Upper lobe of right lung (tissue), 1 donor: ENCODE measurements at places on chromosomes 16 and 17.

DNA sequence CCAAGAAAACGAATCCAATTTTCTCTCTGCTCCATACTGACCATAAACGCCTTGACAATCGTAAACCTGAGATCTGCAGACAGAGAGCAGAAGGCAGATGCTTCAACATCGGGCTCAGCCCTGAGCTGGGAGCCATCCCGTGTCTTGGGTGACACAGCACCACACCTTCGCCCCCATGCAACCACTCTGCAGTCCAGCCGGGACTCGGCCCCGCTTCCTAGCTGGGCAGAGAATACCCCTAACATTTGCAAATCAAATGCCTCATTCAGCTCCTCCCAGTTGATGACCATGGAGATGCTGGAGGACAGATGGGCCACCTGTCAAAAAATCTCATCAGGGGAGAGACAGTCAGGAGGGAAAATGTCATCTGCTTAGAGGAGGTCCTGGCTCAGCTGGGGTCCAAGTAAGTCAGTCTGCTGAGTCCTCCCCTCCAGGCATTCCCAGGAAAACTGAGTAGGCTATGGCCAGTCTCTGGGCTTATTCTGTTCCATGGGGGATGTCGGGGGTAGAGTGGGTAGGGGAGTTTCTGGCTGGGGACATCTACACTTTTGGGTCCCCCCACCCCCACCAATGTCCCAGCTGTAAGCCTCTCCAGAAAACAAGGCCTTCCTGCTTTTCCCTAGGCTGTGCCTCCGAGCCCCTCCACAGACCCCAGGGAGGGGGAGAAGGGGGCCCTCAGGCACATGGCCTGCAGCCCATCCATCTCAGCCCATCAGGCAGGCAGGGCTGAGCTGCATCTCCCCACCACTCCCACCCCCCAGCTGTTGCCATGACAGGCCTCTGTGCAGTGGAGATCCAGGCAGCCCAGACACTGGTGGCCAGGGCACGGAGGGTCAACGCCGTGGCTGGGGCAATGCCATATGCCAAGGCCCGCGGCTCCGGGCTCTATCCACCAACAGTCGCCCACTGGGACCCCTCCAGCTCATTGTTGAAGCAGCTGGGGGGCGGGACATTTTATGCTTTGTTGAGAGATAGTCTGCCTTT, 158.6 kb downstream of the AXIN2 start:
- no peaks in the 10 kb centered on the region for H3K27me3 ChIP-seq
- no peaks in the 10 kb centered on the region for H3K4me1 ChIP-seq
- no peak overlapping the region for H3K4me3 ChIP-seq
- no peak for DNase-seq
- no peak overlapping the region for H3K27ac ChIP-seq

DNA sequence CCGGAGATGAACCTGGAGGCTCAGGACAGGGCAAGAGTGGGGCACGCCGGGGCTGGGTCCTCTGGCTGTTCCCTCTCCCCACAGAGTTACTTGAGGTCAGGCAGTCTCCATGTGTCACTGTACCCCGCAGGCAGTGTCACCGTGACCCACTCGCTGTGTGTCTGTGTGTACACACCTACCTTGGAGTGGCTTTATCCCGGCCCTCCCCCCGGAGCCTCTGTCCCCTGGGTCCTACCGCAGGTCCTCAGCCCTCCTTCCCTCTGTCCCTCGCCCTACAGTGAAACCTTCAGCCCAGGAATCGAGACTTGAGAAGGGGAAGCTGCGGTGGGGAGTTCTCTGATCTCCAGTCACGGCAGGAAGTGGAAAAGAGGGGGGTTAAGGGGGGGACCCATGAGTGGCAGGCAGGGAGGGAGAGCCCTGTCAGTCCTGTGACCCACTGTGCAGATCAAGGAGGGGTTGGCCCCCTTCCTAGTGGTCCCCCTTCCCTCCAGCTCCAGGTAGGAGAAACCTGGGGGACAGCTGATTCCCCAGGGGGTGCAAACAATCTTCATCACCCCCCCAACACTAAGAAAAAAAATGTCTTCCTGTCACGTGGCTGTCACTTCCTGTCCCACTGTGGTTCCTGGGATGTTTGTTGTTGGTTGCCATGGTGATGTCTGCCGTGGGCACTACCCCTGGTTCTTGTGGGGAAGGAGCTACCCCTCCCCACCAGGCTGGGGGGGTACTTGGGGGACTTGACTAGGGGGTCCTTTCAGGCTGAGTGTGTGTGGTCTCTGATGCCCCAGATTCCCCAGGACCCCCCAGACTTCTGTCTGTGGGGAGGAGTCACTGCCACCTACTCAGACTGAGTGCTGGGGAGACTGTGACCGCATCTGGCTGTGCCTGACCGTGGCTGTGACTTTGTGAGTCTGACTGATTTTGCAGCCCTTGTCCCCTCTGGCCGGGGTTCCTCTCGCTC, 13.7 kb downstream of the RARA start:
- H3K27me3 ChIP-seq, result no peaks in the 10 kb centered on the region
- H3K4me3 ChIP-seq, result peak overlapping the region; percentile 100
- peak overlapping the region; percentile 98 for H3K27ac ChIP-seq
- peaks cover 76% of the 10 kb centered on the region for H3K4me1 ChIP-seq
- no peaks in the 10 kb centered on the region for H3K36me3 ChIP-seq

DNA sequence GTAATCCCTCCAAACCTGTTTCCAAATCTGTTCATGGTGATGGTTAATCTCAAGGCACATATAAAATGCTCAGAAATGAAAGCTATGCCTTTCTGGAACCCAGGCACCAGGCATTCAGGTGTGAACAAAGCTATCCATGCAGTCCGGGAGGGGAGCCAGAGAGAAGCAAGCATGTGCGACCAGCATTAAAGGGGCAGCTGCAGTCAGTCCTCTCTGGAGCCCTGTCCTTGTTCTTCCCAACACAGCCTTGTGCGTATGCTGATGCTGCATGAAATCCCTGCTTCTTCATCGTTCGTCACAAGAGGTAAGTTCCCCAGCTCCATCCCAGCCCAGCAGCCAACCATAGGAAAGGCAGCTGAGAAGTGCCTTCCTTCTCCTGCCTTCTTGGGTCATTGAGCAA, 148.7 kb downstream of the GRIN2A start:
- no peaks in the 10 kb centered on the region for H3K27me3 ChIP-seq
- no peak overlapping the region for H3K27ac ChIP-seq
- H3K4me3 ChIP-seq, result no peak overlapping the region
- no peak for DNase-seq

DNA sequence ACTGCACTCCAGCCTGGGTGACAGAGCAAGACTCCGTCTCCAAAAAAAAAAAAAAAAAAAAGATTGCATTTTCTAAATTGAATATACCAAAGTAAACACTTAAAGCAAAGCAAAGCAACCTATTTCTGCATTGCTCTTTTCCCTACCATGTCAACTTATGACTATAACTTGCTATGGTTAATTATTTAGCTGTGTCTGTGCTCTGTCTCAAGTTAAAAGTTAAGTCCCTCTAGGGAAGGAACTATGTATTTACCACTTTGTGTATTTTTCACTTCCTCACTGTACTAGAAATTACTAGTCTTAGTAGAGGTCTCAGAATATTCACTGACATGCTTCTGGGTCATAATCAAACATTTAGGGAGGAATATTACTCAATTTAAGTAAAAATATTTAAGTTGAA, 711.7 kb upstream of the SOX9 start:
- H3K4me3 ChIP-seq, result no peak overlapping the region
- no peak overlapping the region for H3K27ac ChIP-seq
- H3K36me3 ChIP-seq, result no peaks in the 10 kb centered on the region
- no peak for DNase-seq
- H3K4me1 ChIP-seq, result no peaks in the 10 kb centered on the region

DNA sequence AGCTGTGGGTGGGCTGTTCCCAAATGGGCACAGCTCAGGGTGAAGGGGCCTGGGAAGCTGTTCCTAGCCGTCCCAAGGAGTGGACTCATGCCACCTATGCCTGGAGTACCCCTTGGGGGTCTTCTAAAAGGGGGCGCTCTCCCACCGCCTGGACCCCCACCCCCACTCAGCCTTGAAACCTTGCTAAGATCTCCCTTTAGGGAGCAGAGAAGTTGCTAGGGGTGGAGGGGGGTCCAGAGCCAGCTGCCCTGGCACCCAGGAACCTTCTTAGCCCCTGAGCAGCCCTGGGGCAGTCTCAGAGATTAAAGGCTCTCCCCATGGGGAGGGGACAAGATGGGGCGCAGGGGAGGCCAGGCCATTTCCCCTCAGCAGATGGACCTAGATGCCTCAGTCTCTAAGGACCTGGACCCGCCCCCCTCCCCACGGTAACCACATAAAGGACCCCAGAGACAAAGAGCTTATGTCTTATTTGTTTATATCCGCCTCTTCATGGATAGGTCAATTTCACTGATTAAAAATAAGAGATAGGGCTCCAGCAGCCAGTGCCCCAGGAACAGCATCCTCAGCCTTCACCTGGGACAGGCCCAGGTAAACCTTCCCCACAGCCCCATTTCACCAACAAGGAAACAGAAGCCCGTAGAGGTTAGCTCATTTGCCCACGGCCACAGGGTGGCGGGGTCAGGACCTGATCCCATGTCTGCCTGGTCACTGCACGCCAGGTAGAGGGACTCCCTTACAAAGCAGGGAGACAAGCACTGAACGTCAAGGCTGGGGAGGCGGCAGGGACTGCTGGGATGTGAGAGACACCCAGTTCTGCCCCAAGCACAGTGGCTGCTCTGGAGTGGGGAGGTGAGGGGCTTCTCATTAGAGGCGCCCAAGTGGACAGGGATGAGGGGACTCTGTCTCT, 3.4 kb downstream of the MTSS2 start:
- peak overlapping the region; percentile 73 for H3K4me3 ChIP-seq
- H3K4me1 ChIP-seq, result peaks cover 46% of the 10 kb centered on the region
- no peaks in the 10 kb centered on the region for H3K27me3 ChIP-seq
- peak overlapping the region; percentile 58 for H3K27ac ChIP-seq
- H3K36me3 ChIP-seq, result peaks cover 29% of the 10 kb centered on the region
- no peak for DNase-seq

DNA sequence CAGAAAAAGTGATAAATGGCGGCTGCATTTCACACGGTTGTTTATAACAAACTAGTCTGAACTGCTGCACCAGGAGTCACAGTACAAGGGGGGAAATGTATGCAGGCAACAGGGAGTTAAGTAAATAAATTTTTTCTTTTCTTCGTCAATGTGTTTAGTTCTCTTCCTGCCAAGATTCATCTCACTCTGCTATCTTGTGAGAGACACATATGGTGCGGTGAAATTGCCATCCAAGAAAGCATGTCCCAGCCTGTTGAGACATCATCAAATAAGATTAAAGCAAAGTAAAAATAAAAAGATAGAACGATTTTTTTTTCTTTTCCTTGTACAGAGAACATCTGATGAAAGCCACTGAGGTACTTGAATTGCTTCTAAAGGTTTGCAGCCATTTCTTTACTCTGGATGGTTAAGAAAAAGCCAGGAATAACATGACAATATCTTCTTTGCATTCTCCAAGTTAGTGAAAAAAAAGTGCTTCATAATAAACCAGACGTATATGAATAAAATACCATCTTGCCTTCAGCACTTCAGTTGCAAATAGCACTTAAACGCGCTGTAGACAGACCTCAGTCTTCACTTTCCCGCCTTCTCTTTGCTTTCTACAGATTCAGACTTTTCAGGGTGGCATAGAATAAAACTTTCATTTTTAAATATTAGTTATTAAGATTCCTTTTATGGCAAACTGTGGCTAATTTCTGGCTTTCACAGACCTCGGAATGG, 506.2 kb upstream of the ZFHX3 start:
- H3K4me1 ChIP-seq, result no peaks in the 10 kb centered on the region
- no peak overlapping the region for H3K27ac ChIP-seq
- DNase-seq, result no peak
- H3K36me3 ChIP-seq, result no peaks in the 10 kb centered on the region
- peaks cover 4% of the 10 kb centered on the region for H3K27me3 ChIP-seq

- H3K4me1 ChIP-seq, result peaks cover 7% of the 10 kb centered on the region
- no peak for DNase-seq
Measured at GRCh38 chr17:75153780-75154194, 525 bp downstream of the JPT1 start.

DNA sequence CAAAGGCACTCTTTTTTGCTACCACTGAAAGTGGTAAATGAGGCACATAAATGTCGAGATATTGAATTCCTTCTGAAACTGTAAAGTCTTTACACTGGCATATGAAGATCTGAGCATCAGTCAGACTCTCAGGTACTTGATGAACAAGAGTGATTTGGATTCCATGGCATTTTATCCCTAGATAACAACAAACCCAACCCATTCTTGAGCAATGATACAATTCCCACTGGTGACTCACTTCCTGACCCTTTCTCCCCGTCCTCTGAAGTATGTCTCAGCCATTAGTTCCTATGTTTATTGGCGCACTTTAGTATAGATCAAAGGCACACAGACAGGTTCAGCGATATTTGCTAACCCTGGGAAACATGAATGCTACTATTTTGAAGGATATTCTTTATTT, 147.0 kb upstream of the RBFOX1 start:
- no peak overlapping the region for H3K4me3 ChIP-seq
- H3K4me1 ChIP-seq, result no peaks in the 10 kb centered on the region
- no peaks in the 10 kb centered on the region for H3K36me3 ChIP-seq
- H3K27ac ChIP-seq, result no peak overlapping the region

GRCh38 chr17:3526491-3526890, 31.1 kb downstream of the TRPV3 start:
- H3K36me3 ChIP-seq, result no peaks in the 10 kb centered on the region
- DNase-seq, result peak; percentile 21
- H3K27ac ChIP-seq, result no peak overlapping the region
- H3K4me1 ChIP-seq, result no peaks in the 10 kb centered on the region
- H3K27me3 ChIP-seq, result no peaks in the 10 kb centered on the region

DNA sequence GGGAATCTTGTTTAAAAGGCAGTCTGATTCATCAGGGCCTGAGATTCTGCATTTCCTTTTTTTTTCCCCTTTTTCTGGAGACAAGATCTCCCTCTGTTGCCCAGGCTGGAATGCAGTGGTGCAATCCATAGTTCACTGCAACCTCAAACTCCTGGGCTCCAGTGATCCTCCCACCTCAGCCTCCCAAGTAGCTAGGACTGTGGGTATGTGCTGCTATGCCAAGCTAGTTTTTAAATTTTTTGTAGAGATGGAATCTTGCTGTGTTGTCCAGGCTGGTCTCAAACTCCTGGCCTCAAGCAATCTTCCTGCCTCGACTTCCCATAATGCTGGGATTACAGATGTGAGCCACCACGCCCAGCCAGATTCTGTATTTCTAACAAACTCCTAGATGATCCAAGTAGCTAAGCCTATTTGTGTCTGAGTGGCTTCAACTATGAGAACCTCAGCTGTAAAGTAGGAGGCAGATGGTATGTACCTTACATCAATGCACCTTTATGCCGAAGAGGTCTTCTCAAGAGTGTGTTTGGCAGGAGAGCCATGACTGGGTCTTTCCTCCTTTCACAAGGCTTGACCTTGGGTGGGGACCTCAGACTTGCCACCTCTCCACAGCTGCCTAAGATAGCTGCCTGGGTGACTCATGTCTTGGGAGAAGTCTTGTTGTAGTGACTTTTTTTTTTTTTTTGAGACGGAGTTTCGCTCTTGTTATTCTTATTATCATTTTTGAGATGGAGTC, 10.9 kb downstream of the LDAF1 start:
- DNase-seq, result no peak
- no peaks in the 10 kb centered on the region for H3K4me1 ChIP-seq
- peaks cover 61% of the 10 kb centered on the region for H3K36me3 ChIP-seq

DNA sequence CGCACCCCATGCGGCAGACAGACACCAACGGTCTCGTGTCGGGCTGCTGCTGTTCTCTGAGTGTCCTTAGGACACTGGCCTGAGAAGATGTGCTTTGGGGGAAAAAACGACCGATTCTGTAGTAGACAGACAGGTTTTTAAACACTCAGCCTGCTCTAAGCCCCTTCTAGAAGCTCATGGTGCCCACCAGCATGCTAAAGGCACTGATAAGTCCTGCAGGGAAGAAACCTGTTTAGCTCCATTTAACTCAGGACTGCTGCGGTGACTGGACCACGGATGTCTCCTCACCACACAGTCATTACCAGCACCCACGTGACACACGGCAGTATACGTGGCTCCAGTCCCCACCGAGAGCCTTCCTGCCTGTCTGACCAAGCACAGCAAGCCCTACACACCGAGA, 19.1 kb upstream of the APRT start:
- no peak overlapping the region for H3K27ac ChIP-seq
- H3K4me1 ChIP-seq, result no peaks in the 10 kb centered on the region
- no peak for DNase-seq
- peaks cover 22% of the 10 kb centered on the region for H3K36me3 ChIP-seq
